Stimulated activated CD8-positive, alpha-beta memory T cell treated with anti-CD3 and anti-CD28 coated beads, Interleukin-2, amount 100 ng/mL, for 48 hours (primary cell): ENCODE measurements at places on chromosomes 3 and 15.

- DNase-seq: no peak
Observed at GRCh38 chr3:142604940-142605339, 8.7 kb downstream of the PLS1 start.

DNA sequence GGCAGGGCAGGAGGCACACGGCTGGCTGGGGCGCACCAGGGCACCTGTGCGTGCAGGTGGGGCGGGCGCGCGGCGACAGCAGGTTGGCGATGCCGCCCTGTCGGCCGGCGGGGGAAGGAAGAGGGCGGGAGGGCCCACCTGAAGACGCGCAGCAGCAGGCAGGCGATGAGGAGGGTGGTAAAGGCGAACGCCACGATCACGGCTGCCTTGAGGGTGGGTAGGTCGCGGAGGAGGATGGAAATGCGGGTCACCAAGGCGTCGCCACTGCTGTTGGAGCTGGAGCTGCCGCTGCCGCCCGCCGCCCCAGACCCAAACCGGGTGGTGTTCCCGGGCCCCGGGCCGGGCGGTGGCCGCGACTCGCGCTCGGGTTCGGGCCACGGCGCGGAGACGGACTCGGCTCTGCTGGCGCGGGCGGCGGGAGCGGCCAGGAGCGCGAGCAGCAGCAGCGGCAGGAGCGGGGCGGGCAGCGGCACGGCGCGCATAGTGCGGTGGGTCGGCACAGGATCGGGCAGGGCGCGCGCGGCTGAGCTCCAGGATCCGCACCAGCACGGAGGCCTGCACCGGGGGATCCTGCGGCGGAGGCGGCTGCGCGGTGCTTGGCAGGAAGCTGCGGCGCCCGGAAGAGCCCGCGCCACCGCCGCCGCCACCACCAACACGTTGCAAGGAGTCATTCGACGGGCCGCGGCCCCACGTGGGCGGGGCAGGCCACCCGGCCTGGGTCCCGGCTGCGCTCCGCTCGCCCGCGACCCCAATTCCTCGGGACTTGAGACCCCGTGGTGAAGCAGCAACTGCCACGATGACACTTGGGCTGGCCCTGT is at the start of gene FAM174B:
Gene FAM174B, minus strand, starts transcription at position 598 of the 818 bp plus-strand sequence.
- DNase-seq: peak; percentile 30

GRCh38 chr3:151330899-151331298 is 1.6 kb upstream of the P2RY13 start:
- DNase-seq: no peak

GRCh38 chr3:128155616-128156360 is 2.5 kb downstream of the EEFSEC start:
- DNase-seq: no peak

- DNase-seq: no peak
Observed at GRCh38 chr3:128374746-128375445, 91.8 kb downstream of the DNAJB8 start.

GRCh38 chr15:100026041-100026440 is 292.8 kb upstream of the LYSMD4 start:
- DNase-seq: no peak
